ENCODE measurements at places on chromosomes 4 and X.

- no peak for DNase-seq
Observed at GRCh38 chr4:82704156-82704555, 94.4 kb downstream of the SCD5 start.

DNA sequence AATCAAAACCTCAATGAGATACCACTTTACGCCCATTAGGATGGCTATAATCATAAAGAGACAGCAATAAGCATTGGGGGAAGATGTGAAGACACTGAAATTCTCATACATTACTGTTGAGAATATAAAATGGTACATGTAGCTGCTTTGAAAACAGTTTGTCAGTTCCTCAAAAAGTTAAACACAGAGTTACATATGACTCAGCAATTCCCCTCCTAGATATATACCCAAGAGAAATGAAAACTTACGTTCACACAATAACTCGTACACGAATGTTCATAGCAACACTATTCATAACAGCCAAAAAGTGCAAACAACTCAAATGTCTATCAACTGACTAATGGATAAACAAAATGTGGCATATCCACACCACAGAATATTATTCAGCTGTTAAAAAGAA, 36.6 kb downstream of the PHF8 start:
- no peak for DNase-seq

- no peak for DNase-seq
Observed at GRCh38 chr4:80097400-80098177, 24.6 kb upstream of the ANTXR2 start.

- no peak for DNase-seq
Observed at GRCh38 chr4:37440501-37440900, 196.0 kb downstream of the NWD2 start.

GRCh38 chr4:39978904-39979303, 1.2 kb upstream of the PDS5A start:
- DNase-seq: no peak

GRCh38 chrX:24204958-24205357, 55.4 kb downstream of the ZFX start:
- DNase-seq: no peak

DNA sequence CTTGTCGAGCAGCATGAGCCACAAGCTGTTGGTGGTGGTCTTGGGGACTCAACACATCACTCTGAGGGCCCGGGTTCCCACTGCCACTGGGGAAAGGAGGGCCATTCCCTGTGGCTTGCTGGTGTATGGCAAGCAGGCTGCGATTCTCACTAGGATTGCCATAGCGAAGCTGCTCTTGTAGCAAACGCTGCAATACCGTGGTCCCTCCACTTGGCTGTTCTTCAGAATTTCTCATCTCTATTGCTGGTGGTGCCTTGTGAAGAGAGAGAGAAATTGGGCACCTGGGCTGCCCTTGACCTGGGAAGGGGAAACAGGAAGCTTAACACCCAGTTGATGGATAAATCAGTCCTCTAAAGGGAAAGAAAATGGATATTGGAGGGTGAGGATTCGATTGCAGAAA, 17.7 kb downstream of the AMOT start:
- DNase-seq: no peak

GRCh38 chr4:33628296-33628695, 2616.0 kb downstream of the ARAP2 start:
- DNase-seq: no peak

DNA sequence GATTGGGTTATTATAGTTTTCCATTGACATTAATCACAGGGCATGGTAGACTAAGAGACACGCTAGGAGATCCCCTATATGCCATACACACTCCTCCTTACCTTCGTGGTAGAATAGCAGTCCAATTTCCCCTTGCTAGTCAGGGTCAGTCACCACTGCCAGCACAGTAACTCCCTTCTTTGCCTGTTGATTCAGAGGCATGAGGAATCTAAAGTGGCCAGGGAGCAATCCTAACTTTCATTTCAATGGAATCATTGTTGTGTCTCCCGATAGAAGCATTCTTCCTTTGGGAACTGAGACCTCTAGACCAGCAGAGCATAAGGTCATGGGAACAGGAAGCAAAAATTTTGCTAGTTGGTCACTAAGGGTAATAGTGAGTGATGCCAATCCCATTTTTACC, 51.1 kb downstream of the COL25A1 start:
- no peak for DNase-seq

DNA sequence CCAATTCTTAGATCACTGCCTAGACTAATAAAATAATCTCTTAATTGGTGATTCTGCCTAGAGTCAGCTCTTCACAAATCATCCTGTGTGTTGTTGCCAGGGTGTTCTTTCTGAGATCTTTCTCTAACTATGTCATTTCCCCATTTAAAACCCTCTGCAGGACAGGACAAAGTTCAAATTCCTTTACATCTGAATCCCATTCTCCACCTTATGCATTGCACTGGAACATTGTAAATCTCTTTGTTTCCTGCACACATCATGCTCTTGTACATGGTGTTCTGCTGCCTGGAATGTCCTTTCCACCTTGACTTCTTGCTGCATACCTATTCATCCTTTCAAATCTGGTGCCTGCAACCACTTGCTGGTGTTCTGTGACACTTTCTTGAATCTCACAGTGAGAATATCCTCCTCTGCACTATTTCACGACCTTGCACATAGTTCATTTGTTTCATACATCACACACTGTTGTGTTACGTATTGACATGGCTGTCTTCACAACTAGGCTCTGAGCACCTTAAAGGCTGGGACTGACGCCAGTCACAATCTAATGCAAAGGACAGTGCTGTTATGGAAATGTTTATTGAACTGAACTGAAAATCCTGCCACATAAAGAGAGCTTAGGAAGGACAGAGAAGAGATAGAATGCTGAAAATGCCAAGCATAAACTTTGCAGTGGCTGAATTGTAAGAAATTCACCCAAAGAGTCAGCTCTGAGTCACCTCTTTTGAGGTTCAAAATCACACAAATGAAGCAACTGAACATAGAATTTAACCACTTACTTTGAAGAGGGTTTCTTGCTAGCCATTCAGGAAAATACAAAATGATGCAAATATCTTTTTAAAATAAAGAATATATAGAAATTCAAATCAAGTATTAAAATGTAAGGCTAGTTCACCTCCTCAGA, 26.4 kb upstream of the SMIM14 start:
- no peak for DNase-seq

DNA sequence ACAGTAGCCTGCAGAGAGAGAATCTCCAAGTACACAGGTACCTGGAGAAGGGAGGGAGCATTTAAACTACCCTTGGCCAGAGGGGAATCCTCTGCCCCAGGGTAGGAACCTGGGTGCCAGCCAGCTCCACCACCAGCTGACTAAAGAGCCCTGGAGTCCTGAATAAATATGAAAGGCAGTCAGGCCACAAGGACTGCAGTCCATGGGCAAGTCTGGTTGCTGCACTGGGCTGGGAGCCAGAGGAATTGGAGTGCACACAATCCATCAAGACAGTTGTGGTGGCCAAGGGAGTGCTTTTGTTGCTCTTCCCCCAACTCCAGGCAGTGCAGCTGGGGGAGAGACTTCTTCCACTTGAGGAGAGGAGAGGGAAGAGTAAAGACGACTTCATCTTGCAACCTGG, 172.5 kb downstream of the HNRNPD start:
- DNase-seq: no peak

DNA sequence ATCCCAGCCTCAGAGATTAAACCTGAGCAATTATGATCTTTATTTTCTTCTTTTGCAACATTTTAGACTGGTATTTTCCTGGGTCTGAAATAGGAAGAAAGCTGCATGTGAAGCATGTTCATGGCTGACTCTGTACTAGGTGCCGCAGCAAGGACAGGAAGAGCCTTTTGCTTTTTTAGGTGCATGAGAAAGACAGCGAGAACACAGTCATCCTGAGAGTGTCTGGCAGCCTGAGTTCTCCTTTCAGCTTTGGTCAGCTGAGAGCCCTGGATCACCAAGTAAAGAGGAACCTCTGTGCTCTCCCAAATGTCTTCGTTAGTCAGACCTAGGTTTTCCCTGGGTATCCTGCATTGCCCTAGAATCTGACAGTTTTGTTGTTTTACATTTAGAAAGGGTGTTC, 29.8 kb downstream of the FAM149A start:
- DNase-seq: no peak

DNA sequence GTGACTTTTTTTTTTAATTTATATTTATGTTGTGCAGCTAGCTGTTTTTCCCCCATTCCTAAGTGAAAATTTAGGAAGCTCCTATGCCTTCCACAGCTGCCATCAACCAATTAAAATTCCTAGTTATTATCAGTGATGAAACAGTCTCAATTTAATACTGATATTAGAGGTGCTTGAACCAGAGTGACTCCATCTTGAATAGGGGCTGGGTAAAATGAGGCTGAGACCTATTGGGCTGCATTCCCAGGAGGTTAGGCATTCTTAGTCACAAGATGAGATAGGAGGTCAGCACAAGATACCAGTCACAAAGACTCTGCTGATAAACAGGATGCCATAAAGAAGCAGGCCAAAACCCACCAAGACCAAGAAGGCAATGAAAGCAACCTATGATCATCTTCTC, 136.7 kb downstream of the DCHS2 start:
- no peak for DNase-seq

DNA sequence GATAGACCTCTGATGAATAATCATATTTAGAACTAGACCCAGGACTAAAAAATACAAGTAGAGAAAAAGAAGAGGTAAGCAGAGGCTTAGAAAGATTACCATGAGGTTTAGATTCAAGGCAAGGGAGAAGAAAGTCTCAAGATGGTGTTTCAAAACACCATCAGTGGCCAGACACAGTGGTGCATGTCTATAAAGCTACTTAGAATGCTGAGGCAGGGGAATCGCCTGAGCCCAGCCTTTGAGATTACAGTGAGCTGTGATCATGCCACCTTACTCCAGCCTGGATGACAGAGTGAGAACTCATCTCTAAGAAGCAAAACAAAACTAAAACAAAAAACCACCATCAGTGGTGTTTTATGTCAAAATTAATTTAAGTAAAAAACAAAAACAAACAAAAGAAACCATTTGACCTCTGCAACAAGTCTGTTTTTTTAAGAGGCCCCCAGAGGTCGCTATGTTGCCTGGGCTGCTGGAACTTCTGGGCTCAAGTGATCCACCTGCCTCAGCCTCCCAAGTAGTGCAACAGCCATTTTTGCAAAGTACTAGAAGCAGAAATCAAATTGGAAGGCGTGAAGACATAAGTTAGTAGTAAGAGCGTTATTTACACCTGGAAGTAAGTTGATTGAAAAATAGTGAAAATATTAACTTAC, 784.3 kb downstream of the ADGRL3 start:
- no peak for DNase-seq

GRCh38 chrX:149462849-149463248, 42.3 kb downstream of the IDS start:
- no peak for DNase-seq

GRCh38 chr4:78749258-78749971, 26.7 kb upstream of the BMP2K start:
- DNase-seq: no peak

GRCh38 chr4:105280338-105281123, 133.9 kb downstream of the TET2 start:
- DNase-seq: no peak

DNA sequence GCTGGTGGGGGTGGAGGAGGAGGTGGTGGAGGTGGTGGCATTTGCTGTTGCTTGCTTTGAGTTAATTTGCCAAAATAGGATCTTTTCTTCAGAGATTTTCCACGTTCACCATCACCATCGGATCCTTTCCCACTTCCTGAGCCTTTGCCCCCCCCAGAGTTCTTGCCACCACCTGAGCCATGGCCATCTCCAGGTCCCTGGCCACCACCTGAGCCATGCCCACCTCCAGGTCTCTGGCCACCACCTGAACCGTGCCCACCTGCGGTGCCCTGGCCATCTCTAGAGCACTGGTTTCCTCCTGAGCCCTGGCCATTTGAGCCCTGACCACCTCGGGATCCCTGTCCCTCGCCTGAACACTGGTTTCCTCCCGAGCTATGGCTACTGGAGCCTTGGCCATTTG, 1.9 kb downstream of the IRS4 start:
- no peak for DNase-seq

DNA sequence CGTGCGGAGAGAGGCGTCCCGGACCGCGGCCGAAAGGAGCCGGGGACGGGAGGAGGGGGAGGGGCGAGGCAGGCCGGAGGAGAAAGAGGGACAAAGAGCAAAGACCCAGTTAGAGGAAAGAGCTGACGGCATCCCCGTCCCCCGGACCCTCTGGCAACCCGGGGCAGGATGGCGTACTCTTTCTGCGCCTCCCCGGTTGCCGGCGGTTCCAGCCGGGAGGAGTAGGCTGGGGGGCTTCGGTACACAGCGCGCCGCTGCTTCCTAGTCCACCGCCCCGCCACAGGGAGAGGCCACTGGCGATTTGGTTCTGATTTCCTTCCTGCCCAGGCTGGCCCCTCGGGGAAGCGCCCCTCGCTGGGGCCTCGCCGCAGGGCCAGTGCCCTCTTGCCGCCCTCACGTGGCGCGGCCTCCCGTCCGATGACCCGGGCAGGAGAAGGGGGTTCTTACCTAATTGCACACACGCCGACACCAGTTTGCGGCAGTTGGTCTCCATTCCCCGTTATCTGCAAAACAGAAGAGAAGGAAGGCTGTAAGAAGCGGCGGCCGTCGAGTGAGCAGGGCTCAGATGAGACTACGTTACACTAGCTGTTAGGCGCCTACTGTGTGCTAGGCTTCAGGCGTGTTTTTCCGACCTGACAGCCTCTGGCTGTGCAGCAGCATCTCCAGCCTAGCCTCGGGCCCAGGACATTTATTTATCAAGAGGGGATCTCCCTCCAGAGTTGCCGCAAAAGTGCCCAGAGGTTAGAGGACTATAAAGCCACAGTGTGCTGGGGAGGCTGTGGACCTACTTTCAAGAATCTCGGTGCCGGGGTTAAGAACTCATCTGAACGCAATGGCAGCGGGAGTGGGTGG, 9.9 kb upstream of the PITX2 start:
- DNase-seq: no peak

GRCh38 chr4:127698789-127699200, 31.4 kb upstream of the SLC25A31 start:
- DNase-seq: no peak

GRCh38 chr4:148396986-148397673, 45.1 kb downstream of the NR3C2 start:
- DNase-seq: no peak

DNA sequence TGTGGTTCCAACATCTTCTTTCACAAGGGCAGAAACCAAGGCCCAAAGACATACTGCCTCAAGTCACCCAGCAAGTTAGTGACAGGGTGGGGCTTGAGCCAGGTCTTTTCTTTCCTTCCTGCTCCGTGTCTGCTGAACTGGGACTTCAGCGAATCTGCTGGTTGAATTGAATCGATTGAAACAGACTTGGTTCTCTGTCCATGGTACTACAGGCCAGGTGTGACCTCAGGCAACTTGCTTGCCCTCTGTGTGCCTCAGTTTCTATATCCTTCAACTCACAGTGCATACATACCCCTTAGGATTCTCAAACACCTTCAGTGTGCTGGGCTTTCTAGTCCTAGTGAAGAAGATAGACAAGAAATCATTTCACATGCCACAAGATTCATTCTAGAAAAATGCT, 2.0 kb upstream of the ABLIM2 start:
- DNase-seq: no peak

- DNase-seq: no peak
Observed at GRCh38 chr4:125316791-125317524, 2.2 kb downstream of the FAT4 start.

DNA sequence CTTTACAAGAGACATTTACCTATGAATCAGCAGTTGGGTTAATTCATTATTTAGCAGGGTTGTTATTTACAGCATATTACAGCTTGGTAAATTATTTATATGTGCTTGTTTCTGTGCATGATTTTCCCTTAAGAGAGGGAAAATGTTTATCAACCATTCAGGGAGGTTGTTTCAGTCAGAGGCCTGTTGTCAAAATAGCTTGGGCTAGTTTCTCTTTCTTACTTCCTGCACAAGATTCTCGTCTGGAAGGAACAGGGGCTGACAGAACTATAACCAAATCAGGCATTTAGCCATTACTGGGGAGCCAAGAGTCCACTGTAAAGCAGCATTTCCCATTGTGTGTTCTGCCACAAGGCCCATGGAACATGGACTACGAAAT, 135.8 kb downstream of the HS6ST2 start:
- DNase-seq: no peak

All from stimulated activated naive CD4-positive, alpha-beta T cell treated with Interleukin-2 at 50 U/mL for 16 hours (primary cell).